ENCODE measurements at places on chromosomes 2 and 18.

GRCh38 chr2:118190474-118190873, 102.2 kb downstream of the INSIG2 start:
- DNase-seq, result no peak

- DNase-seq, result no peak
Observed at GRCh38 chr2:222878877-222879603, 18.2 kb downstream of the ACSL3 start.

DNA sequence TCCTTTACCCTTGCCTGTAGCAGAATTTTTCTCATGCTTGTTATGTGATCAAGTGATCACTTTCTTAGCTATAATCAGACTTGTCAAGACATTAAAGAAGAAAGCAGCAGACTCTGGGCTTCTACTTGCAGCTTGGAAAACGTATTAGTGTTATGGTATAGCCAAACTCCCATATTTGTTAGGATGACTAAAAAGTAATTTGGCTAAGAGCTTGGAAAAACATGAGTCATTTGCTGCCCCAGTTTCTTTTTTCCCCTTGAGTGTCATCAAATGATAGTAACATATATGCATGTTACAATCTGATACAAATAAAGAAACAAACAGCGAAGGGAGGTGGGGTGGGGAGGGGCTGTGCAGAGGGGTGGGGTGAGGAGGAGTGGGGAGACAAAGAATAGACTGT, 155.5 kb downstream of the IKZF2 start:
- DNase-seq, result no peak

- no peak for DNase-seq
Observed at GRCh38 chr2:188478724-188479123, 187.1 kb downstream of the GULP1 start.

DNA sequence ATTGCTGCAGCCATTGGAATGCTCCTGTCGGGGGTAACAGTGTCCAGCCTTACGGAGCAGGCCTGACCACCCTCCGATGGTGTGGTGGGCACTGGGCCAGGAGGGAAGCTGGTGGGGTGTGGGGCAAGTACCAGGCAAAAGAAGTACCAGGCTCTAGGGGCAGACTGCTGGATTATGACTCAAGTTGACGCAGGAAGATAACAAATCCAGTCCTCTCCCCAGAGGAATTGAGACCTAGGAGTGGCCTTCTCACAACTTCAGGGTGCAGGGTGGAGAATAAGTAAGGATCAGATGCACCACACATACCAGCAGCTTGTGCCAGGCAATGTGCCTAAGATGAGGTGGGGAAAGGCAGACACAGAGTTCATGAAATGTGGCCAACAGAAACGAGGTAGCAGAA, 37.9 kb downstream of the SEMA4F start:
- no peak for DNase-seq

DNA sequence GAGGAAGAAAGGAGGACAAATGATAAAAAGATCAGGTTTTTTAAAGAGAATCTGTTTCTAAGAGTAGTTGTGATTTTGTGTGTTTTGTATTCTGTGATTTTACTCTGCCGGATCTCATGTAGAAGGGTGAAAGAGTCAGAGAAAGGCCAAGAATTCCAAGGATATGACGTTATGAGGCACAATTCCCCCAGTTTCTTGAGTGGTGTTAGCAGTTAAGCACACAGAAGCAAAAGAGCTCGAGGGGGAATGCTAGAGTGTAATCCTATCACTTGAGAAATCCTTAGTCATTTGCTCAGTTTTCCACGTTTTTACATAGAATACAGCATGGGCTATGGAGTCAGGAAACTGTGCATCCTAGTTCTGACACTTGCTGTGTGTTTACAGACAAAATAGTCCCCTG, 34.8 kb downstream of the METTL4 start:
- DNase-seq, result no peak

DNA sequence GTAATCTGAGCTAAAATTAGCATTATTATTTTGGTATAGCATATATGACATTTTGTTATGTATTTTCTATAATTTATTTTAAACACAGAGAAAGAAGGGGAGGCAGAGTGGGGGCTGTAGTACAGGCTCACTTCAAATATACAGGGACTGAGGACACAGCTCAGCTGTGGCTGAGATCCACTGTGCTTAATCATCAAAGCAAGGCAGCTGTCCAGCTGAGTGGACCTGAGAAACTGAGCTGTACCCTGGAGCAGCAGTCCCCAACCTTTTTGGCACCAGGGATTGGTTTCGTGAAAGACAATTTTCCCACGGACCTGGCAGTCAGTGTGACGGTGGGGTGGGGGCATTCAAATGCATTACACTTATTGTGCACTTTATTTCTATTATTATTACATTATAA, 687.2 kb downstream of the RNF144A start:
- no peak for DNase-seq

DNA sequence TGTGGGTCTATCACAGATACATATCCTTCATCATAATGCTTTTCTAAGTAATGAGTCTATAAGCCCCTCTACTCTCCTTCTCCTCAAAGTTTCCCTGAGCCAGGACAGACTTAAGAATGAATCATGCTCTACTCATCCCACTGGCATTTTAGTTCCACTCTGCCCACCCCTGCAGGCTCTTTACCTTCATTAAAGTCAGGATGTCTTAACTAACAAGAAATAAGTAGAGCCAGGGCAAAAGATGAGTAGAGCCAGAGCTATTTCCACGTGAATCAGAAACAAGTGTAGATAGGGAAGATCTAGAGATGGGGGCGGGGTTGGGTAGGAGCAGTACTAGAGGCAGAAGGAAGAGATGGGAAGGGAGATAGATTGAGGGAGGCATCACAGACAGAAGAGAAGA, 790.5 kb downstream of the RNF144A start:
- no peak for DNase-seq

DNA sequence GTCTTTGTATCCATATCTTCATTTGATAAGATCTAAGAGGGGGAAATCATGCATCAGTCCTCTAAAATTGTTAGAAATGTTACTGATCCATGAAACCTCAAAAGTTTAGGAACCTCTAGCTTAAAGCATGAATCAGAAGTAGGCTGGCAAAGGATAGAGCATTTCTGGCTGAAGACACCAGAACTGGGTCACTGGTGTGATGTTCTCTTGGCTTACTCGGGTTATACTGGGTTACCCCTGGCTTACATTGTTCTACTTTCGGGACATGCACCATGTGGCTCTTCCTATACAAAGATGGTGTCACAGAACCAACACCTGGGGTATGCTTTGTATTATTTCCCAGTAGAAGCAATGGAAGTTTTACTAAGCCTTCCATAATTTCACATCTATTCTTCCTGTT, 83.2 kb upstream of the TNP1 start:
- DNase-seq, result no peak

GRCh38 chr2:63880625-63881024, 38.9 kb downstream of the UGP2 start:
- DNase-seq, result no peak

DNA sequence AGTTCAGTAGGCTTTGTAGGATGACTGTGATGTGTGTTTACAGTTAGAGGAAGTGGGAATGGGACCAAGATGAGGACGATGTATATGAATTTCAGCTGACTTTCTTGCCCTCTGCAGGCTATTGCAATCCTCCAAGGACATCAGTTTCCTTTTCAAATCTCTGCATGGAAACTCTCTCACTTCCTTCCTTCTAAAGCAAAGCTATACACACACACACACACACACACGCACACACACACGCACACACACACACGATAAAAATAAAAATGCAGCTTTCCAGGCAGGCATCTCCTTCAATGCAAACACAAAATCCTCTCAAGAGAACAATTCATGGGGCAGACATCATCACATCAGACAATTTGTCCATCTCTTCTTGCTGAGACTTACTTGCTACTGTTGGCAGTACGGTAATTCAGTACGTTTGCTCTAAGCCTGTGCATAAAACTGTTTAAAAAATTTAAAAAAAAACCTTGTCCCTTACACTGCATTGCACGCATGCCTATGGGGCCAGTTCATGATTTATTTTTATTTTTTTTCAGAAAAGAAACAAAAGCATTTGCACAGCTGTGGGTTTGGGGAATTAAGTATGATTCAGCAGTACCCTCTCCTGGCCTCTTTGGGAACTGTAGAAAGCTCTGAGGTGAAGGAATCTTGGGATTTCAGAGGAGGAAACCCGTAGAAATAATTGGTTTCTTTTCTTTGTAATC, 27.1 kb upstream of the ICOS start:
- no peak for DNase-seq

DNA sequence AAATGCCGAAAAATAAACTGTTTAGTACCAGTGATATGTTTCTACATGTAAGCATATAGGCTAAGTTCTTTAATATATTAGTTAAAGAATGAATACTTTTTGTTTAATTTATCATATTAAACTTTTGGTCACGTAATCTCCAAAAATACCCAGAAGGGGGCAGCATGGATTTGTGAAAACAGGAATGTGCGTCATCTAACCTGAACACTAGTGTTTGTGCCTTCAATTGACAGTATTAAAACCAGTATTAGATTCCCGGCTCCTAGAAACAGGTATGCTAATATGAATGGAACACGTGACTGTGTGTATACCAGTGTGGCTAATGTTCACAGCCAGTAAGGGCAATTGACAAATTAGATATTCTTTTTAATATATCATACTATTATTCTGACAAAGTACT, 51.8 kb downstream of the WDR7 start:
- DNase-seq, result no peak

GRCh38 chr18:59502274-59503175, 143.5 kb upstream of the LMAN1 start:
- no peak for DNase-seq

DNA sequence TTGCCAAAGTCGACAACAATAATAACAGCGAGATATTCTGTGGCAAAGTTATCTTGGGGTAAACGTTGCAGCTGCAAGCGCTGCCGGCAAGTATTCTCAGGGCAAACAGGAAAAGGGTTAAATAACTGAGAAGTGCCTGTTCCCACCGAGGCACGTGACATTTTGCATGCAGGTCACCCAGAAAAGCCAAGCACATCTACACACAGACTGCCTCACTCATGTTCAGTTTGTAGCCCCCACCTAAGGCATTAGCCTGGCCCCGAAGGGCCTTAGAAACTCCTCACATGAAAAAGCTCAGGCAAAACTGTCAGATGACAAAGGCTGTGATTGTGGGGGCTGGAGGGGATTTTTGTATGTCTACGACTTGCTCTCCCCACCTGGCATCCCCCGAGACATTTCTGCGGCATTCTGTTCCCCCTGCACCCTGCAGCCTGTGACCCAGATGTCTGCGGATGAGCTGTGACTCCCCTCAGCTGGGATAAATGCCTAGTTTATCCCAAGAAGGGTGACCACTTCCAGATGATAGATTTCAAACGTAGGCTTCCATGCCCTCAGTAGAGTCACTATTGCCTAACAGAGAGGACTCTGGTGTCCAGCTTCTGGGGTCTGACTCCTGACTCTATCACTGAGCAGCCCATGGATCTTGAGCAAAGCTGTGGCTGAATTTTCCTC, 215.2 kb upstream of the SIX2 start:
- no peak for DNase-seq

DNA sequence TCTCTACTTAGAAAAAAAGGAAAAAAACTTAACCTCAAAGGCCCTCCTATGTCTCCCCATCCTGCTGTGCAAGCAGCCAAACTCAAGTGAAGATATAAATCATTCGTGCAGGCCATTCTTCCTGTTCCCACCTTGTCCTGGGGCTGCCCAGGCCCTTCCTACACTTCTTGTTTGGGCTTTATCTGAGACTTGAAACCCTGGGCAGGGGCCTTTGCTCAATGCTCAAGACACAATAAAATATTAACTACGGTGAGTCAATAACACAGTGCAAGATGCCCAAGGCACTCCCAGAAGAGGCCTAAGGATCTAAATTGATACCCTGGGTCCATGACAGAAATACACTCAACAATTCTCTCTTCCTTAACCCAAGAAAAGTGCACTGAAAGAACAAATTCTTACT, 67.6 kb downstream of the TBC1D8 start:
- DNase-seq, result no peak

GRCh38 chr2:171923206-171923605, 945 bp downstream of the HAT1 start:
- DNase-seq, result no peak

- DNase-seq, result no peak
Observed at GRCh38 chr2:67752969-67753368, 309.8 kb downstream of the C1D start.

DNA sequence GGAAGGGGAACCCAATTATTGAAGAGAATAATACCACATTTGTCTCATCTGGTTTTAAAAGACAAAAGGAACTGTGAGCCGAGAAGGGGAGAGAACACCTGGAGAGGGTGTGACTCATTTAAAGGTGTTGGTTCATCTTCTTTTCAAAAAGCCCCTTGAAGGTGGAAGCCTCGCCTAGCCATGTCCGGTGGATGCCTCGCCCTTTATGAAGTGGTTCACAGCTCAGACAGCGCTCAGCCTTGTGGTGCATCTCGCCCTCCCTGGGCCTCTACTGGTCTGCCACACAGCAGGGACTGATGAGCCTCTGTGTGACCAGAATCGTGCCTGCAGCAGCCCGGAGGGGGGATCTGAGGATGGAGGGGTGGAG, 290.0 kb upstream of the CXCR4 start:
- DNase-seq, result no peak

DNA sequence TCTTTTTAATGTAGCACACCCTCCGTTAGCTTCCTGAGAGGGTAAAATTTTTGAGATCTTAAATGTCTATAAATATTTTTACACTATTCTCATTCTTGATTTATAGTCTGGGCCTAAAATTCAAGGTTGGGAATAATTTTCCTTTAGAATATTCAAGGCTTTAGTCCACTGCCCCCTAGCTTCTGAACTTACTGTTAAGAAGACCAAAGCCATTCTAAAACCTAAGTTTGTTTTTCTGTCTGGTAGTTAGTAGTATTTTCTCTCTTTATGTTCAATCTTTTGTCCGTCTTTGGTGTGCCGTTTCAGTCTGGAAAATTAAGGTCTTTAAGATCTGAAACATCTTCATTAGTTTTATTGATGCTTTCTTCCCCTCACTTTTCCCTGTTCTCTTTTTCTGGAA, 14.5 kb downstream of the OSBPL6 start:
- DNase-seq, result no peak

- no peak for DNase-seq
Observed at GRCh38 chr18:49471532-49471931, 11.1 kb upstream of the DYM start.

- no peak for DNase-seq
Observed at GRCh38 chr18:58960946-58961722, 96.5 kb downstream of the ZNF532 start.

DNA sequence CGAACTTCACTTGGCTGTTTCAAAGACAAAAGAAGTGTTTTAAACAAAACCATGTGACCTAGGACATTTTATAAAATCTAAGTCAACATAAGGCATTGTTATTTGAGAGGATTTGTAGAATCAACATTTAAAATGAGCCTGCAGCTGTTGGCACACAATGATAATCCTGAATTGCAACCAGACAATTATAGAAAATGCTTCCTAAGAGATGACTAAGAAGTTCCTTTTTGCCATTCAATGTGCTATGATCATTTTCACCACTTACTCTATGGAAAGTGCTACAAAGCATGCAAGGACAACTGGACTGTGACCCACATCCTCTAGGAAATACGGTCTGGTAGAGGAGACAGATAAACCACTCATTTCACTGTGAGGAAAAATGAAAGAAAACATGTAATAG, 246.4 kb downstream of the CDH20 start:
- DNase-seq, result no peak

- no peak for DNase-seq
Observed at GRCh38 chr18:48905513-48905912, 45.3 kb downstream of the SMAD7 start.

- no peak for DNase-seq
Observed at GRCh38 chr2:135009339-135009738, 37.9 kb downstream of the MAP3K19 start.

- no peak for DNase-seq
Observed at GRCh38 chr18:9011431-9011830, 91.1 kb upstream of the NDUFV2 start.

- no peak for DNase-seq
Observed at GRCh38 chr2:41972179-41972578, 75.6 kb upstream of the PKDCC start.

GRCh38 chr2:157421331-157421944, 22.5 kb downstream of the CYTIP start:
- DNase-seq, result no peak
